ENCODE measurements at places on chromosomes 16 and 17. TPM values are rescaled to one million over a fixed set of nuclear protein-coding genes. Genes with fewer than 3 reads are reported as not detected.

GRCh38 chr16:19136549-19137196 is 22.9 kb downstream of the ITPRIPL2 start:
- no peak overlapping the region for H3K27ac ChIP-seq
- peak; percentile 36 for DNase-seq

DNA sequence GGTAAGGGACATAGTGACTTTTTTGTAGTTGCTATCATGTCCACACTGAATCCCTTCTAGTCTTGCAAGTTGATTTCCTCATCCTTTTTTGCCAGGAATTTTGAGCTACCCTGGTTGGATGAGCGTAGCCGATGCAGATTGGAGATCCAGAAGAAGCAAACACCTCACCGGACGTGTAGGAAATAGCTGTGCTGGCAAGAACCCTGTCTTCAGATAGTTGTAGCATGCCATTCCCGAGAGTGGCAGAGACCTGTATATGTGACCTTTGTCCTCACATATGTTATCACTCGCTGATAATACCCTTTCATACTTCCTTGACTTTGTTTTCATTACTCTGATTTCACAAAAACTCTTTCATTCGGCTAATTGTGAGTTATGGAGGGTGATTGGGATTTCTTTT is 6.2 kb upstream of the CASC3 start:
- peak overlapping the region; percentile 72 for H3K27ac ChIP-seq
- no peaks in the 10 kb centered on the region for H3K4me1 ChIP-seq
- no peaks in the 10 kb centered on the region for H3K27me3 ChIP-seq
- peaks cover 44% of the 10 kb centered on the region for H3K36me3 ChIP-seq
- no peak overlapping the region for H3K4me3 ChIP-seq
- peak; percentile 91 for DNase-seq

DNA sequence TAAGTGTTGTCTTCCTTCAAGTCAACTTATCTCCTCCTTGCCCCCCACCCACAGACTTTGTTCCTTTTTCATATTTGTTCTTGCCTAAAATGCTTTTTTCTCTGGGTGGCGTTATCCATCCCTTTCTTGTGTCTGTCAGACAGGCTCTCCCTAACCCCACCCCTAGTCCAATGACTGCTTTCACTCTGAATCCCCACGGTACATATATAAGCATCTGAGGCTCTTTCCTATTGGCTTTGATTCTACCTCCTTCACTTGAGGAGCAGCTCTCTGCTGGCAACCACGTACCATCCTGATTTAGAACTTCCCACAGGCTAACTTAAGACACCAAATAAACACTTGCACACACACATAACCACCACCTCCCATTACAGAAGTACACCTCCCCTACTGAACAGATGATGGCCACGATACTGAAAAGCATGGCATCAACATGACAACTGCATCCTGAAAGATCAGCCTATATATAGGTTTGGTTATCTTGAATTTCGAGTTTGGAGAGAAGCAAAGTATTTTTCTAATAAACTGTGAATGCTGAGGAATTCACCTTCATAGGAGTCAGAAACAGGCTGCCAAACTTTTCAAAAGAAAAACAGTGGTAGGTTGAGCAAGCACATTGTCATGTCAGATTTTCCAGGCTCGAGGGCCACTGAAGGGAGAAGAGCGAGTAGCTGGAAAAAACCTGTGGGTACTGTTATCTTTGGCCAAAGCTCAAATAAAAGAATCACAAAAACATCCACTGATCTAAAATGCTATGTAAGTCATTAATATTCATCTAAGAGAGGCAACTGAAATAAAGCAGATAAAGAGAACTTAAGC is 24.3 kb downstream of the STAT3 start:
- peaks cover 13% of the 10 kb centered on the region for H3K4me1 ChIP-seq
- H3K36me3 ChIP-seq: peaks cover 5% of the 10 kb centered on the region
- H3K4me3 ChIP-seq: no peak overlapping the region
- no peak overlapping the region for H3K27ac ChIP-seq

CASKIN1 gene
- polyA plus RNA-seq: 0.27 TPM

HBM gene
- not detected for polyA plus RNA-seq

RNF43 gene
- polyA plus RNA-seq: 3.5 TPM

ITGAD gene
- 0.06 TPM for polyA plus RNA-seq
